Fibroblast of lung (primary cell): ENCODE measurements at places on chromosomes 16 and 17.

- no peak for DNase-seq
- H3K27ac ChIP-seq, result no peak overlapping the region
- H3K4me1 ChIP-seq, result peaks cover 14% of the 10 kb centered on the region
- H3K36me3 ChIP-seq, result peaks cover 3% of the 10 kb centered on the region
Observed at GRCh38 chr17:32158870-32159585, 16.7 kb downstream of the RHOT1 start.

DNA sequence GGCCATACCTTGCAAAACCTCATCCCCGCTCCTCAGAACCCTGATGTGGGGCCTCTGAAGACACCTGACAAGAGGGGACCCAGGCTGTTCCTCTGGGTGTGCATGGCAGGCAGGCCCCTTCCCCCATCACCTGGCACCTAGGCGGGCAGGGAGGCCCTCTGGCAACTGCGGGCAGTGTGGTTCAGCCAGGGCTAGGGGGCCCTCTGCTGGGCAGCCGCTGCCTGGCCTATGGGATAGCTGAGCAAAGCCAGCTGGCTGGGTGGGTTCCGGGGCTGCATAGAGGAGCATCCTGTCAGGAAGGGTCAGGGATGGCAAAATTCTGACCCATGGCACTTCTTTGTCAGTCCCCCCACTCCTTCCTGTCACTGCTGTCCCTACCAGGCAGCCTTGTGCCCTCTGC is 228.7 kb upstream of the ASIC2 start:
- H3K4me3 ChIP-seq, result no peak overlapping the region
- H3K36me3 ChIP-seq, result no peaks in the 10 kb centered on the region
- no peak overlapping the region for H3K27ac ChIP-seq
- no peaks in the 10 kb centered on the region for H3K27me3 ChIP-seq

- peaks cover 6% of the 10 kb centered on the region for H3K4me1 ChIP-seq
- no peak overlapping the region for H3K27ac ChIP-seq
- peaks cover 9% of the 10 kb centered on the region for H3K27me3 ChIP-seq
- DNase-seq, result no peak
- no peaks in the 10 kb centered on the region for H3K36me3 ChIP-seq
Observed at GRCh38 chr17:59330053-59330942, 1.2 kb upstream of the YPEL2 start.

- no peak for DNase-seq
- H3K4me1 ChIP-seq, result peaks cover 21% of the 10 kb centered on the region
- H3K27me3 ChIP-seq, result no peaks in the 10 kb centered on the region
- no peaks in the 10 kb centered on the region for H3K36me3 ChIP-seq
Observed at GRCh38 chr16:25052530-25052929, 37.4 kb upstream of the ARHGAP17 start.

DNA sequence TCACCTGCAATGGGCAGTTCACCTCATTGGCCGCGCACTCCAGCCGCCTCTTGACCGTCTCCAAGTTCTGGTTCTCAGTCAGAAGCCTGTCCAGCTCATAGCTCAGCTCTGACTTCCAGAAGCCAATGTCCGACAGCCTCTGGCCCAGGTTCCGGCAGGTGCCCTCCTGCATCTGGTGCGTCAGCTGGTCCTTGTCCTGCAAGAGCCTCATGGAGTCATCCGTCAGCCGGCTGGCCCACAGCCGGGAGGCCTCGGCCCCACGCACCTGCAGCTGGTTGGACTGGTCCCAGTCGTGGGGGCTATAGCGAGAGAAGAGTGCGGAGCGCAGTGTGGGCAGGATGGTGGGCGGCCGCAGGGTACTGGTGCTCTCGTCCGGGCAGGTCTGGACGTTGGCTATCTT is 424 bp downstream of the TEKT5 start:
- DNase-seq, result no peak
- no peaks in the 10 kb centered on the region for H3K27me3 ChIP-seq
- H3K4me1 ChIP-seq, result no peaks in the 10 kb centered on the region
- no peak overlapping the region for H3K27ac ChIP-seq
- H3K4me3 ChIP-seq, result no peak overlapping the region

DNA sequence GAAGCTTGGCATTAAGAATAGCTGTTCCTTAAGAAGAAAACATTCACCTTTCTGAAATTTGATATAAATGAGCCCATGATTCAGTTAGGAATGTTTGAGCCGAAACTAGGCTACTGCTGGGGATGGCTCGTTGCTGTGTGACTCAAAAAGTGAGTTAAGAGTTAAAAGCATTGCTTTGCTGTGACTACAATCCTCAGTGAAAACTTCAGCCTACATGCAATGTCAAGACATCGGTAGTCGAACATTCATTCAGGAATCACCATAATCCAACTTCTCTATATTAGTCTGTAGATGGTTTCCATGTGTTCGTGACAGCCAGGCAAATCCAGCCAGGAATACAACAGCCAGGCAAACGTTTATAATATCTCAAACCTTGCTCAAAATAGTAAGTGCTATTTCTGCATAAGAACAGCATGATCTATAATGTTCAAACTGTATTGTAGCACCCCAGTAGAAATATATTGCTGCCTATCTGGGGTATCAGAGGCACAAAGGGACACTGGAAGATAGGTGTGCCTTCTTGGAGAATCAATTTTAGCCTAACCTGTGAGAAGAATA is 1225.1 kb downstream of the CDH8 start:
- peak; percentile 43 for DNase-seq
- H3K4me3 ChIP-seq, result no peak overlapping the region
- H3K36me3 ChIP-seq, result no peaks in the 10 kb centered on the region
- no peak overlapping the region for H3K27ac ChIP-seq

DNA sequence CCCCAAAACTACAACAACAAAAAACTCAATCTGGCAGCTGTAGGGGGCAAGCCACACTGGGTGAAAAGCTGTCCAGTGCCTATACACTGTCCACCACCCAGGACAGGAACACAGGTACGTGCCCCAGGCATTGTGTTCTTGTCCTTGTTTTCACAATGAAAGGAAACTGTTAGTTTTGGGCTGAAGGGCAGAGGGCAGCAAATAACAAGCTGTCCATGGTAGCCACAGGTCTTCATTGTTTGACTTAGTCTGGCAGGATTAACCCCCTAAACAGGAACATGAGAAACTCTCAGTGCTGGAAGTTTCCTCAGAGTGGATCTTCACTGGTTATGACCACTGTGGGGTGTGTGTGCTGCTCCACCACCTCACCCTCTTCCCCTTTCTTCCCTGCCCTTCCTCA is 224.6 kb upstream of the N4BP1 start:
- H3K36me3 ChIP-seq, result no peaks in the 10 kb centered on the region
- H3K4me1 ChIP-seq, result no peaks in the 10 kb centered on the region
- H3K4me3 ChIP-seq, result no peak overlapping the region
- no peak overlapping the region for H3K27ac ChIP-seq
- no peaks in the 10 kb centered on the region for H3K27me3 ChIP-seq

DNA sequence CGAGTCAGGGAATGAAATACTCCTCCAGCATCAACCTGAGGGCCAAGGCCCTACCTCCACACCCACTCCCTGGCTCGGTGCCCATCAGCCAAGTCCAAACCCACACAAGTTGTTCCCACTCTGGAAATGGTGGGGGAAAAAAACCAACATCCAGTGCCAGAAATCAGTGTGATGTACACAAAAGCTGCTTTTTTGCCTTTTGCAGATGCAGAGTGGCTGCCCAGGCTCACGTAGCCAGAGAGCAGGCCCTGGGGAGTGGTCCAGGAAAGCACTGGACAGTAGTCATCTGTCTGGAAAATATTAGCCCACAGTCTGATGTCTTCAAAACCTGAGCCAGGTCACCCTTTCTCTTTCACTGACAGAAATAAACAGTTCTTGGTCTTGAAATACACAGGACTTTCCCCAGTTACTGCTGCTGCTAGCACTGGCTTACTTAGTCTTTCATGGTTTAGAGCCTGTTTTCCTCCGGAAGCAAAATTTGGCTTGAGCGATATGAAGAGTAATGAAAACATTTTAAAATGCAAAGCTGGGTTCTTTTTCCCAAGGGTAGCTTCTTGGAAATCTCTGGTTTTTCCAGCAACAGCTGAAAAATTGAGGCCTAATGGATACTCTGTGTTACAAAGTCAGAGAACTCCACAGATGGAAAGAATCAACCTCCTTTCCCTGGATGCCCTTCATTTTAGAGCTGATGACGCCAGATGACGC is 18.2 kb upstream of the NOS2 start:
- no peaks in the 10 kb centered on the region for H3K36me3 ChIP-seq
- H3K4me3 ChIP-seq, result no peak overlapping the region
- no peaks in the 10 kb centered on the region for H3K27me3 ChIP-seq
- no peak for DNase-seq

GRCh38 chr17:18017958-18018357 is 21.0 kb downstream of the ATPAF2 start:
- no peak overlapping the region for H3K4me3 ChIP-seq
- H3K27me3 ChIP-seq, result no peaks in the 10 kb centered on the region
- no peaks in the 10 kb centered on the region for H3K4me1 ChIP-seq
- H3K27ac ChIP-seq, result no peak overlapping the region

GRCh38 chr16:30018731-30019158 is 4.3 kb upstream of the C16orf92 start:
- no peaks in the 10 kb centered on the region for H3K4me1 ChIP-seq
- H3K27me3 ChIP-seq, result no peaks in the 10 kb centered on the region
- no peak for DNase-seq
- no peaks in the 10 kb centered on the region for H3K36me3 ChIP-seq

DNA sequence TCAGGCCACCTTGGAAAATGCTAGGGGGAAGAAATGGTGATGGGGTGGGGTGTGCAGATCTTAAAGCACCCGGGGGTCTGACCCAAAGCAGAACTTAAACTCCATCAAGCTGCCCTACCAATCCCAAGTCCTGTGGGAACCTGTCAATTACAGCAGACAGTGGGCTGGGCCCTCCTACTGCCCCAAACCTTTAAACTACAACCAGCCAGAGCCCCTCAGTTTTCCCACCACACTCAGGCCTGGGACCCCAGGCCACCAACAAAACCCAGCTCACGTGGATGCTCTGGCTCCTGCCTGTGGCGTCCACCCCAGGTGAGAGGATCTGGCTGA is 2.7 kb downstream of the MYO18A start:
- no peak overlapping the region for H3K4me3 ChIP-seq
- no peak for DNase-seq
- no peaks in the 10 kb centered on the region for H3K36me3 ChIP-seq
- no peaks in the 10 kb centered on the region for H3K27me3 ChIP-seq
- H3K27ac ChIP-seq, result no peak overlapping the region
- peaks cover 16% of the 10 kb centered on the region for H3K4me1 ChIP-seq

DNA sequence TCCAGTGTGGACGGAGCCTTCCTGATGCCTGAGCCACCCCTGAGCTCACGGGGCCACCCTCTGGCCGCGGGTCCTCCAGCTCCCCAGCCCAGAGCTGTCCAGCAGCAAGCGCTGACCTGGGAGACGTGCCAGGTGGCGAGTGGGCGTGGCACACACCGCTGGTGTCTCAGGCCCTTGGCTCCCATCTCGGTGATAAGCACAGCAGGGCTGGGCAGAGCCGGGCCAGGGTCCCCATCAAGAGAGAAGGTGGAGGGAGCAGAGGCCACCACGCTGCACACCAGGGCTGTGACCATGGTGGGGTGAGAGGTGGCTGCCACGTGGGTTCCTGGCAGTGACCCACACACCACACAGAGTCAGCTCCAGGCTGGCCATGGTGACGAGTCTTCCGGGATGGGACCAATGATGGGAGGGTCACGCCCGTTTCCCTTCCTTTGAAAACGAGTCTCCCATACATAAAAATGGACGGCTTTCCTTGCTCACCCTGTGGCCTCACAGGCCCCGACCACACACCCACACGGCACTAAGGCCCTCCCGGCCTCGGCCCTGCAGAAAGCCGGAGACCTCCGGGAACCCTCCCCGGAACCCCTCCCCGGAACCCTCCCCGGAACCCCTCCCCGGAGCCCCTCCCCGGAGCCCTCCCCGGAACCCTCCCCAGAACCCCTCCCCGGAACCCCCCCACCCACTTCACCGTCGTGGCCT is 16.8 kb downstream of the UTS2R start:
- H3K27ac ChIP-seq, result no peak overlapping the region
- no peak for DNase-seq
- H3K4me1 ChIP-seq, result no peaks in the 10 kb centered on the region
- H3K36me3 ChIP-seq, result no peaks in the 10 kb centered on the region
- peaks cover 17% of the 10 kb centered on the region for H3K27me3 ChIP-seq

GRCh38 chr17:18319604-18320256 is 4.6 kb downstream of the SMCR8 start:
- H3K4me1 ChIP-seq, result peaks cover 5% of the 10 kb centered on the region
- H3K4me3 ChIP-seq, result peak overlapping the region; percentile 35
- H3K27me3 ChIP-seq, result no peaks in the 10 kb centered on the region
- peaks cover 19% of the 10 kb centered on the region for H3K36me3 ChIP-seq
